ENCODE measurements at places on chromosomes 16 and 17.
A peak's percentile ranks its signal among the peaks of the same experiment; 100 is the strongest.

DNA sequence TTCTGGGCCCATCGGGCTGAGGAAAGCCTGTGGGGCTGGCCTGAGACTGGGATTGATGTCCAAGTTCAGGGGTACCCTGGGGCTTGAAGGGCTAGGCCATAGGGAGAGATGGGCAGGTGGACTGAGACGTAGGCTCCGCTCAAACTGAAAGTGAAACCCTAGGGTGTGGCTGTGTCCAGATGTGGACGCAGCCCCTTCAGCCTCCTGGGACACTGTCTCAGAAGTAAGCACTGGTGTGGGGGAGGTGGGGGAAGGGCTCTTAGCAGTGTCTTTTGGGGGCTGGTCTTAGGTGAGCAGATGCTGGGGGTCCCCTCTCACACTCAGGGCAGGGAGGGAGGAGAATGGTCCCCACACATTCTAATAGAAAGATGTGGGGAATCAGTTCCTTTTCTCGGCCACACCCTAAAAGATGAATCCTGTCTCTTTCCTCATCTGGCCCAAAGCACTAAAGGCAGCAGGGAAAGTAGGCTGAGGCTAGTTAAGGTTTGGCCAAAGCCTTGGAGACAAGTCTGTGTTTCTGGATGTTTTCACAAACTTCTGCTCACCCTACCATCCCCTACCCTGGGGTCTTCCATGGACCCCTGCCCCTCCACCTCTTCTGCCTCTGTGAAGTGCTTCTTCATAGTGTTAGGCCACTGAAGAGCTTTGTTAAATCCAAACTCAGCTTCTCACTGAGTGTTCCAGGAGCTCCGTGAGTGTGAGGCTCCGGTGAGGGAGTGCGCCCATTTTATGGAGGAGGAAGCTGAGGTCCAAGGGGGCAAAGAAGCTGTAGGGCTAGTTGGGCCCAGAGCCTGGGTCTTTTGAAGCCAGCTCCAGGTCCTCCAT, 5.6 kb downstream of the FMNL1 start:
- DNase-seq = peak; percentile 70

DNA sequence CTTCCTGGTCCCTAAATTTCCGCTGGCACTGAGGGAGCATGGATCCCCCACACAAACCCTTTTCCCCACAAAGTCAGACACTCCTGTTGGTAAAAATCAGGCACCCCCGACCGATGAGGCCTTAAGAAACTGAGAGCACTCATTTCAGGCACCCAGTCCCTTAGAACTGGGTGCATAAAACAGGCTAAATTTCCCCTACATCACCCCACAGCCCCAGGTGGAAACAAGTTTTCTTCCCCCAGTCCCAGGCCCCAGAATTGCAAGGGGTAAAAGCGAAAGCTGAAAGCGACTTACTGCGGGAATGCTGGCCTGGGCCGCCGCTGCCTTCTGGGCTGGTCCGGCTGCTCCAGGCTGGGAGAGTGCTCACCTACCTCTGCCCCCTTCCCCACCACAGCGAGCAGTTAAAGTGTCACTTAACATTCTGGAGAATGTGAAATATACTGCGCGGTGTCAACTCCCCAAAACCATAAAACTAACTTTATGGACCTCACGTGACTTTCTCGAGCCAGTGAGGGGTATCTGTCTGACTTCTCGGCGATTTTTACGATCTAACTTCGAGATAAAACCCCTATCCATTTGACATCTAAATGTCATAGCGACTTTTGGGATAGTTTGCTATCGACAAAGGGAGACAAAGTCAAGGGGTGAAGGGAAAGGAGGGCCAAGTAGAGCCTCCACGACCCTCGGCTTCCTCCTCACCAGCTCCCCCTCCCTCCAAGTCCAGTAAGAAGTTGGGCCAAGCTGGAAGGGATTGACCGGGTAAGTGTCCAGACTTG, at the start of gene HOXB3:
Gene HOXB3, minus strand, starts transcription at position 411 of the 776 bp plus-strand sequence. CDS start 37,767 bp downstream, outside the sequence.
- no peak for DNase-seq

- no peak for DNase-seq
Observed at GRCh38 chr16:74902161-74902560, 82.8 kb downstream of the WDR59 start.

DNA sequence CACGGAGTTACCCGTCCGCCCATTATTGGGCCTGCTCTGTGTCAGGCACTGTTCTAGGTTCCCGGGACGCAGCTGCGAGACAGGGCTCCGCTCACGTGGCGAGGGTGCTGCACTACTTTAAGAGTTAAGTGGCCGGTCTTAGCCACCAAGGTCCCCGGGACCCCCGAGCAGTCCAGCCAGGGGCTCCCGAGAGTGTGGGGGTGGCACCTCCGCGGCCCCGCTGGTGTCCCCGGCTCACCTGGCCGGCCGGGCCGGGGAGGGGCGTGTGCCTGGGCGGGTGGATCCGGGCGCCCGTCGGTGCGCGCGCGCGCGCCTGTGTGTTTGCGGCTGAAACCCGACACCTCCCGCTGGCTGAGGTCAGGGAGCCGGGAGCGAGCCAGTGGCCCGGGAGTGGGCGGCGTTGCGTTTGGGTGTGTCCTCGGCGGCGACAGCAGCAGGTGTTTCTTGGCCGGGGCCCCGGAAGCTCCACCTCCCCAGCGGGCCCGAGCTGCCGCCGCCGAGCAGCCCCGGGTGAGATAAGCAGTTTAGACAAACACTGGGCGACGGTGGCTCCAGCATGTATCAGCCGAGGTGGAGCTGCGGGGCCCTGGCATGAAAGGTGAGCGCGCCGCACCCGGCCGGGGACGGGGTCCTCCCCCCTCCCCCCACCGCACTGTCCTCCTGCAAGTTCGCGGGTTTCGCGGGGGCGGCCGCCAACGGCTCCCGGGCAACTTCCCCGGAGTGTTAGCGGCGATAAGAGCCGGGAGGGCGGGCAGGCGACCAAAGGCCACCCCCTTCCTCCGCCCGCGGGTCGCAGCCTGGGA, at the start of gene GSE1:
Gene GSE1, plus strand, starts transcription at position 522 of the 803 bp plus-strand sequence. Its CDS starts 70 bp downstream, at position 592.
- DNase-seq = peak; percentile 86

GRCh38 chr17:19703828-19704613, 12.4 kb downstream of the SLC47A2 start:
- no peak for DNase-seq

GRCh38 chr16:66689282-66689681, 7.3 kb downstream of the CMTM4 start:
- no peak for DNase-seq

- DNase-seq = no peak
Observed at GRCh38 chr16:11001611-11002010, 57.2 kb downstream of the CLEC16A start.
